ENCODE measurements at places on chromosomes 11 and 22. TPM values are rescaled to one million over a fixed set of nuclear protein-coding genes. Genes with fewer than 3 reads are reported as not detected.

The TSSK2 gene
- not detected for total RNA-seq

The GRM5 gene
- not detected for total RNA-seq

The FREY1 gene
- 1.3 TPM for total RNA-seq

The CHST1 gene
- total RNA-seq: not detected

The OSM gene
- total RNA-seq: not detected

The ESAM gene
- total RNA-seq: 5.3 TPM

The CST6 gene
- not detected for total RNA-seq

The KDELR3 gene
- 18.2 TPM for total RNA-seq

The OR8D1 gene
- total RNA-seq: not detected

The KRTAP5-10 gene
- total RNA-seq: not detected

The SMIM35 gene
- total RNA-seq: not detected

The CAVIN3 gene
- 7.7 TPM for total RNA-seq

The SCGB1D4 gene
- not detected for total RNA-seq

The SLC6A5 gene
- not detected for total RNA-seq

The ABTB2 gene
- 2.9 TPM for total RNA-seq

The C1QTNF5 gene
- total RNA-seq: 1.2 TPM

The CARD18 gene
- total RNA-seq: not detected

The CALCA gene
- not detected for total RNA-seq

The CCND1 gene
- total RNA-seq: 331 TPM

The RASSF7 gene
- total RNA-seq: 65.5 TPM

Data from Caco-2 (cell line).